ENCODE measurements at places on chromosomes 7 and 10.

- no peak for DNase-seq
Observed at GRCh38 chr7:98467570-98468312, 66.9 kb upstream of the BAIAP2L1 start.

DNA sequence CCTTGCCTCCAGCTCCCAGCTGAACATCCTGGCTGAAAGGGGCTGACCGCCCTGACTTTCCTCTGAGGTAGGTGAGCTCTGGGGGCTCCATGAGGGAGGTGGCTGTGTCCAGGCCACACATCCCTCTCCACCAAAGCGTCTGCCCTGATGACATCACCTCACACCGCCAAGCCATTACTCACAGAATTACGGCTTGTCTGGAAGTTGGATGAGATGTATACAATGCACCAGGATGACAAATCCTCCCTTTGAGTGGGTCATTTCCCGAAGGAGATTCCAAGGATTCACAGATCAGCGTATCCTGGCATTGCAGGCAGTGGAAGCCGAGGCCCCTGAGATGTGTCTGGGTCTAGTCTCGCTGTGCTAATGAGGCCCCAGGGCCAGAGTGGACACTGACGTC, 15.1 kb upstream of the RET start:
- no peak for DNase-seq

- DNase-seq = no peak
Observed at GRCh38 chr10:30358206-30358605, 9.1 kb upstream of the MTPAP start.

GRCh38 chr10:21687266-21688008, 153.4 kb downstream of the MLLT10 start:
- no peak for DNase-seq

DNA sequence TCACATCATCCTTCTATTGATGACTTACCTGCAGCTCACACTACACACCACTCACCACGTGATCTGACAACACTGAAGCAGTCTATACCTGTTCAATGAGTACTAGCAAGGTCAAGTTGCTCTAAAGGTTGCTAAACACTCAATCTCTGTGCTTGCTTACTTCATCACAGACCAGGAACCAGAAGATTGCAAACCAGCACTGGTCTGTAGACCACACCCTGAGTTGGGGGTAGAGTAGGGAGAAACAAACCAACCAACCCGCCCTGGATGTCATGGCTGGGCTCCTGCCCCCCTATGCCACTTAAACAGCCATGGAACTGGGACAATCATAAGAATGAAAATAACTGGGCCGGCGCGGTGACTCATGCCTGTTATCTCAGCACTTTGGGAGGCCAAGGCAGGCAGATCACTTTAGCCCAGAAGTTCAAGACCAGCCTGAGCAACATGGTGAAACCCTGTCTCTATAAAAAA, 19.6 kb downstream of the DLG5 start:
- DNase-seq = no peak

- DNase-seq = peak; percentile 49
Observed at GRCh38 chr7:836429-836828, 4.2 kb downstream of the SUN1 start.

GRCh38 chr10:24616536-24616935, 107.2 kb downstream of the ARHGAP21 start:
- no peak for DNase-seq

GRCh38 chr7:22729180-22729825, 2.3 kb downstream of the IL6 start:
- DNase-seq = no peak

GRCh38 chr7:55526329-55526728, 46.0 kb downstream of the VOPP1 start:
- DNase-seq = no peak

DNA sequence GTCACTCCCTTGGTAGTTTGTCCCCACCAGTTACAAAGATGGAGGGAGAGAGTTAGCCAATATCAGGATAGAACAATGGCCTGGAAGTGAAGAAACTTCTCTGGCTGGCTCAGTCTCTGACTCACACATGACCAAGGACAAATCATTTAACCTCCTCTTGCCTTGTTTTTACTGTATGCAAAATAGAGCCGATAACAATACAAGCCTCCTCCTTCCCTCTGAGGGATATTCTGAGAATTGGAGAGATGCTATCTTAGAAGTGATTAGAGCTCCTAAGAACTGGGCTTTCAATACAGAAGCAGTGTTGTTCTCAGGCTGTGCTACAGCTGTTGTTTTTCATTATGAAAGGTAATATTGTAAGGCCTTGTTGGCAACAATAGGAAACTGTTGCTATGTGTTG, 87.7 kb upstream of the EGR2 start:
- DNase-seq = no peak

DNA sequence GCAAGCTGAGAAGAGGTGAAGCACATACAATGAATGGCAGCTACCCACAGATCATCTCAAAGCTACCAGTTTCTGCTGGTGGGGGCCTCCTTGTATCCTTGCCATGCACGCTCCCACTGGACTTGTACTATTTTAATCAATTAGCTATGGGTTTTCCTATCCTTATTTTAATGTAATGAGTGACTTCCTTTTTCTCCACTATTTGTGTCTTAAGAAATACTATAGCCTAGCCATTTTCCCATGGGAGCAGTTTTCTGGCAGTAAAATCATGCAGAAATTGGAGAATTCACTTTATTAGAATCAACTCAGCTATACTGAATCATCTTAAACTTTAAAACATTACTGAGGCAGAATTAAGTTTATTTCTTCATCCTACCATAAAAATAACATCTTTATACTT, 73.5 kb downstream of the CTNNA3 start:
- DNase-seq = no peak

DNA sequence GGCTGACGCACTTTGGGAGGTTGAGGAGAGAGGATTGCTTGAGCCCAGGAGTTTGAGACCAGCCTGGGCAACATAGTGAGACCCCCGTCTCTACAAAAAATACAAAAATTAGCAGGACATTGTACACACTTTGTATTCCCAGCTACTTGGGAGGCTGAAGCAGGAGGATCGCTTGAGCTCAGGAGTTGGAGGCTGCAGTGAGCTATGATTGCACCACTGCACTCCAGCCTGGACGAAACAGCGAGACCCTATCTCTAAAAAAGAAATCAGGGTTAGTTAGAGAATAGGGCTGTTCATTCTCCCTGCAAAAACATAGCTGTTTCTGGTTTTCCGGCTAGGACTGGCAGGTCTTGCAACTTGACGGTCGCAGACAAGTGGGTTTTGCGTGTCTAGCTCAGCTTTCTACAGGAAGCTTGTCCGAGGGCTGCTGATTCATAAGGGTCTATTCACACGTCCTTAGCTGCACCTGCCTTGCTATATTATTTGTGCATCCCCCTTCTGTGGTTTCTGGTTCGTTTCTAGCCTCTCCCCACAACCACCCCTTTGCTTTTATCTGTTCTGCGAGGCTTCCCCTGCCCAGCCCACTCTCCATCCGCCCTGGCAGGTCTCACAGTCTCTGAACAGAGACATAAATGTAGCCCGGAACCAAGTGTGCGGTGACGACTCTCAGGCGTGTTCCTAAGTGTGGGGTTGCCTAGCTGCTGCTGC, 10.7 kb downstream of the AMZ1 start:
- no peak for DNase-seq

DNA sequence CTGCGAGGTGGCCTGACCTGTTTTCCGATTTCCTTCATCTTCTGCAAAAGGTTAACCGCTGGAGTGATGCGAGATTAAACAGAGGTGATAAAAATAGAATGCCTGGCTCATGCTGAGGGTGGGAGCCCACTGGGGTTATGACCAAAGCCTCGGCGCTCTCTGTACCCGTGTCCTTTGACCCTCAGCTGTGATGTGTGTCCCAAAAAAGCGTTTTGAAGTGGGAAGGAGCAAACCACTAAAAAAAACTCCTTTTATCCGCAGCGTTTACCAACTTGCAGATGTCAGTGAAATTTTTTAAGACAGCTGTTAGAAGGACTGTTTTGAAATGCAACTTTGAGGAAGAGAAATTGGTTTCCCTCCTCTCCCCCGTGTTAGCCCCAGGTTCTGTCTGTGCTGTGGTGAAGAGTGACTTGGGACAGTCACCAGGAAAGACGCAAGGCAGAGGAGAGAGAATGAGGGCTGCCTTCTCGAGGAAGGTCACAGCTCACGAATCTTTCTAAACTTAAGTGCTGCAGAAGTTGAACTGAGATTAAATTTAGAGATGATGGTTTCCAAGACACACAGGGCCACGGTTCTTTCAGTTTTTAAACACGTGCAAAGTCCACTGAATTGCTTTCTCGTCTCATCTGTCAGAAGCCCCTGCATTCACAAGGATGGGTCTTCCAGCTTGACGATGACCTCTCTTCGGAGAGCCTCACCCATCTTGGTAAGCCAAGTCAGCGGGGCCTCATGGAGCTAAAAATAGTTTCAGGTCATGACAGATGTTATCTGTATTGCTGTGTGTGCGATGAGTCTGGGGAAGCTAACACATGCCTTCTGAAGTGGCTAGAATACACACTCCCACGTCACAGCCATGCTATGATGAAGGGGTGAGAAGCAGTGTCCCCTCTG, 27.6 kb downstream of the AMZ1 start:
- DNase-seq = no peak

GRCh38 chr7:112649560-112649959, 140.6 kb downstream of the TMEM168 start:
- DNase-seq = no peak

- DNase-seq = no peak
Observed at GRCh38 chr7:122914812-122915211, 28.6 kb upstream of the CADPS2 start.

Data from ELF-1 (cell line).